Activated CD4-positive, alpha-beta T cell treated with anti-CD3 and anti-CD28 coated beads for 36 hours (primary cell): ENCODE measurements at places on chromosomes 7 and 10. TPM values are rescaled to one million over a fixed set of nuclear protein-coding genes. Genes with fewer than 3 reads are reported as not detected.

Gene TFPI2
- total RNA-seq = not detected

Gene CLEC2L
- not detected for total RNA-seq

DNA sequence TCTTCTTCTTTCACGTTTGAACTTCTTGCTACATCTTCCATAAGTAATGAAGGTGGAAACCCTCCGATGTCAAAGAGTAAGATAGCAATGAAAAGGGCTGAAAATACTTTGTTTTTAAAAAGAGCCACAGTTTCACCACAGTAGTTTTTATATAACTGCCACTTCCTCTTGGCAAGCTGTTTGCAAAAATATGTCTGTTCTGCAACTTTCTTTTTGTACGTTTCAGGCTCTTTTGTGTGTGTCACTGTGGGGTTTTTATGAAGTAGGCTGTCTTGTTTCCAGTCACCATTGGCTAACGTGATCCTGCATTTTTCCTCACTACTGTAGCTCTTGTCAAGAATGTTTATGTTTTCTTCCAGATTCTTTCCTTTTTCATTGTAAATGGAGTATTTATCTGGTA lies 55.6 kb downstream of the SLC16A9 start:
- DNase-seq = no peak

- DNase-seq = no peak
Observed at GRCh38 chr7:52758356-52758755, 277.1 kb upstream of the POM121L12 start.

DNA sequence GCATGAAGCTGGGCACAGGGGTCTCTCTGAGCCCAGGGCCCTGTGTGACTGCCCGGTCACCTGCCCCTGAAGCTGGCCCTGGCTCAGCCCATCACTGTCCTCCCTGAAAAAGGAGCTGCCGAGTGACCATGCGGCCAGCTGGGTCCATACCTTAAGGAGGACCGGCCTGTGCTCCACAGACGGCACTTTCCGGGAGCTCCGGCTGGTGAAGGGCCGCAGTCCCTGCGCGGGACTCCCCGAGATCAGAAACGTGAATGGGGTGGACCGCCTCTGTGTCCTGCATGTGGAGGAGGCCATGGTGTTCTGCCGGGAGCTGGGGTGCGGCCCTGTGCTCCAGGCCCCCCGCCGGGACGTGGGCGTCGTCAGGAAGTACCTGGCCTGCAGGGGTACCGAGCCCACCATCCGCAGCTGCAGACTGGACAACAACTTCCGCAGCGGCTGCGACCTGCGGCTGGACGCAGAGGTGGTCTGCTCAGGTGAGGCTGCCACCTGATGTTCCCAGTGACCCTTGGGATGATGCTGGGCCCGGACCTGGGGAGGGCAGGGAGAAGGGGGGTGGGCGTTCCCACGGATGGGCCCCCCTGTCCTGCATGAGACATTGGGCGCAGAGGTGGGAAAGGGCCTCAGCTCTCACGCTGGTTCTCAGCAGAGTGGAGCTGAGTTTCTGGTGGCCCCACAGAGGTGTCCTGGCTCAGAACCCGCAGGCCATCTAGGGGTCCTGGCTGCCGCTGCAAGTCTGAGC lies 3.5 kb downstream of the SCART1 start:
- DNase-seq = no peak

GRCh38 chr7:29970158-29970557 lies 19.4 kb downstream of the SCRN1 start:
- no peak for DNase-seq

- no peak for DNase-seq
Observed at GRCh38 chr10:12067336-12067735, 1.4 kb upstream of the DHTKD1 start.

- DNase-seq = no peak
Observed at GRCh38 chr7:7923818-7924217, 44.8 kb upstream of the GLCCI1 start.

DNA sequence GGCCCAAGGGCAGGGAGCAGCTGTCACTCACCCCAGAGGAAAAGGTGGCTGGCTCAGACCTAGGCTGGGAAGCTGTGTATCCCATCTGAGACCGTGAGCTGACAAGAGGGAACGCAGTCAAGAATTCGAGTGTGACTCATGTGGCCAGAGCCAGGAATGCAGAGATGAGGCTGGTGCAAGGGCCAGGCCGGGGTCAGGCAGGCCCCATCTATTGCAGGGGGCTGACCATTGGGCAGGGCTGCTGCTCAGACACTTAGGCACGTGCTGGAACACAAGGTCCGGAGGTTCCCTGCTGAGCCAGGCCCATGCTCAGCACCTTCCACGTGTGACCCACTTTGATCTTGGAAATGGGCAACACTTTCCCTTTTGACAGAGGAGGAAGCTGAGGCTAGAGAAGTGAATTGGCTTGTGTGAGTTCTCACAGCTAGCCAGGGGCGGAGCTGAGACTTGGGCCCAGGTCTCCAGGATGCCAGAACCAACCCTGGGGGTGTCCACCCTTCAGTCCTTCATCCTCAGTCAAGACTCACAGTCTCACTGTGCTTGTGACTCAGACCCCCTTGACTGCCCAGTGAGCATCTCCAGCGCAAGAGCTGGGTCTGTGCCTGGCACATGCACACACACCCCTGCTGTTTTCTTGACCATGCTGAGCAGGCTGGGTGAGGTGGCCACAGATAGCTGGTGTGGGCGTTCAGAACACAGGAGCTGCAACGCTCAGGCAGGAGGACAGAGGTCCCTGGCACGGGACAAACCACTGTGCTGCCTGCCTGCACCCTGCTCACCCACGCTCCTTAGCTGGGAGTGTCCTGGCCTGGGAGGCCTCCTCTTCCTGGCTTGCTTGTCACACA lies 47.6 kb upstream of the PPIF start:
- no peak for DNase-seq

Gene SUN3
- total RNA-seq = not detected

- DNase-seq = peak; percentile 27
Observed at GRCh38 chr7:41886262-41886900, 183.5 kb upstream of the INHBA start.

Gene ZKSCAN1
- 62.9 TPM for total RNA-seq

Gene EGR2
- total RNA-seq = 53.9 TPM

GRCh38 chr7:36137258-36137657 lies 15.8 kb upstream of the EEPD1 start:
- DNase-seq = no peak

DNA sequence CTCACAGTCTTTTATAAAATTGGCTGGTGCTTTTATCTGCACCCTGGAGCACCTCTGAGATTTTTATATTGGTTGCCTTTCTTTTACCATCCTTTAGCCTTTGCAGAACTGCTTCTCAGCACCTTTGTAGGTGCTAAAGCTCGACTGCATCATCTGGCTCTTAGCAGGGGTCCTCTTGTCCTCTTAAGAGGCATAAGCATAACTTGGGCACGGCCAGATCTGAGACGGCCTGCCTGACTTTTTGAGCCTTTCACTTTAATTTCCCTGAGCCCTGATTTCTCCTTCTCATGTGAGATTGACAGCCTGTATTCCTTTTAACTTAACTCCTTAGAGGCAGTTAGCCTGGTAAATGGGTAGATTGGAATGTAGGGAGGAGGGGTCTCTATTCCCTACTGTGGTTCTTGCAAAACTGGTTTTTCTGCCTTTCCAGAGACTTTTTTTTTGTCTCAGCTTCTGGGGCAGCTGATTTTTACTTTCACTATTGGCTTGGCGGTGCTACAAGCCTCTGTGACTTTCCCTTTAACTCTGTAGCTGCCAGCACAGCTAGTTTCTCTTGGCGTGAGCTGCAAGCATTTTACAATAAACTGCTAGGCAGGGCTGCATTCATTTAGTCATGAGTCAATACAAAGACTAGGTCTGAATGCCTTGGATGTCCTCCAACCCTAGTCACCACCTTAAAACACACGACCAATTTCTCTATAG lies 24.0 kb downstream of the ZPBP start:
- DNase-seq = peak; percentile 53

Gene CHST15
- 0.40 TPM for total RNA-seq

GRCh38 chr10:19031763-19032162 lies 16.8 kb upstream of the MALRD1 start:
- no peak for DNase-seq

DNA sequence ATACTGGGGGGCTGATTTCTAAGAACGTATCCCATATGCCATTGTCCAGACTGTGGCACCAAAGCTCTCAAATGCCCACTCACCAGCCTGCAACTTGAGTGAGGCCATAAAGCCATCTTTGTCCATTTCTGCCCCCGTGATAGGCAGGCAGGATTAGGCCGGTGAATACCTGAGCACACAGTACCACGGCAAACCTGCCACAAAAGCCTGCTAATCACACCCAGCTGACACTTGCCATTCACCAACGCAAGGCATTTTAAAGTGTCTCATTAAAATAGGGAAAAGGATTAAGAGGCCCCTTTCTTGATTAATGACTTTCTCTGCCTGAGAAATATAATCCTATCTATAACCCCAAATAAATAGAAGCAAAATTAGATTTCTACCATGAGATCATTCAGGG lies 111.4 kb upstream of the NANOS1 start:
- no peak for DNase-seq

DNA sequence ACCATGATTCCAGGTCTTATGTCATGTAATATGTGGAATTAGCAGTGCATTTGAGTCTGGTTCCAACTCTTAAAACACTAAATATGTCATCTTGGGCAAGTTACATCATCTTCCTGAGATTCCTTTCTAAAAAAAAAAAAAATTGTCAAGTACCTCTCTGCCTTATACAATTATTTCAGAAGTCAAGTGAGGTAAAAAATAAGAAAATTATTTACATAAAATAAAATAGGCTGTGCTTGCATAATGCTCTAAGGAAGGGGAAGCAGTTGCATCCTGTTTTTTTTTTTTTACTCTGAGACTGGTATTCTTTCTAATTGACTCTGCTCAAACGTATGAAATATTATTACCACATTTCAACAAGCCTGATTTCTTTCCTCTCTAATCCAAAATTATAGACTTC lies 55.1 kb upstream of the SEMA3A start:
- no peak for DNase-seq

GRCh38 chr7:1388021-1388702 lies 71.1 kb downstream of the MICALL2 start:
- DNase-seq = no peak

- DNase-seq = no peak
Observed at GRCh38 chr7:117871778-117872538, 1.3 kb downstream of the CTTNBP2 start.

Gene WNT2
- total RNA-seq = not detected

DNA sequence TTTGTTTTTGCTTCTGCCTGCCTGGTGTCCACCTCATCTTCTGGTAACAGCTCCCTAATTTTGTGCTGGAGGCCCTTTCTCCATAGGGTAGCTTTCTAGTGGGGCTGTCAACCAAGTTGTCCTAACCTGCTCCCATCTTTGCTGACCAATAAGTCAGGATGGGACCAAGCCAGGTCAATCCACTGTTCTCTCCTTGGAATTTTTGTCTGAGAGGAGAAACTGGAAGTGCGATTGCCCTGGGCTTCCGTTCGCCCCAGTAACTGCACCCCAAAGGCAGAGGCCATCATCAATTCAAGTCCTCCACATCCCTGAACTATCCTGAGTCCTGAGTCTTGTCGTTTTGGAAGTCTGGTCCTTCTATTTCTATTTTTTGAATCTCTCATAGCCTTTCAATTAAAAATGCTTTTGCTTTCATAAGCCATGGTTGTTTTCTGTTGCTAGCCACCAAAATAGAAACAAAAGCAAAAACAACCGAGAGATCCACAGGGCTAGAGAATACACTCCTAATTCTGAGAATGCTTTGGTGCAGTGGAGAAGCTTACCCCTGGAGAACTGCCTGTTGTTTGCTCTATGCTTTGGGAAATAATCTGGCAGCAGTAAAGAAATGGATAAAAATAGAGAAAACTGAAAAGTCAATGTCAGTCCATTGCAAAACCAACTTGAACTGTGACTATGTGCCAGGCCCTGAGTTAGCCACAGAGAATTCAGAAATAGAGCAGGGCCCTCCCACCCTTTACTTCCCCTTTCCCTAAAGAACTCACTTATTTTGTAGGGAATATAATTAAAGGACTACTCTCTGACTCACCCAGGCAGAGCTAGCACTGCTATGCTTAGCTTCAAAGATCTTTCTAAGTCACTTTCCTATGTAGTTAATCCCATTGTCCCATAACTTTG lies 368.1 kb downstream of the CXCL12 start:
- no peak for DNase-seq

GRCh38 chr7:157436763-157437480 lies 100.1 kb downstream of the DNAJB6 start:
- no peak for DNase-seq

DNA sequence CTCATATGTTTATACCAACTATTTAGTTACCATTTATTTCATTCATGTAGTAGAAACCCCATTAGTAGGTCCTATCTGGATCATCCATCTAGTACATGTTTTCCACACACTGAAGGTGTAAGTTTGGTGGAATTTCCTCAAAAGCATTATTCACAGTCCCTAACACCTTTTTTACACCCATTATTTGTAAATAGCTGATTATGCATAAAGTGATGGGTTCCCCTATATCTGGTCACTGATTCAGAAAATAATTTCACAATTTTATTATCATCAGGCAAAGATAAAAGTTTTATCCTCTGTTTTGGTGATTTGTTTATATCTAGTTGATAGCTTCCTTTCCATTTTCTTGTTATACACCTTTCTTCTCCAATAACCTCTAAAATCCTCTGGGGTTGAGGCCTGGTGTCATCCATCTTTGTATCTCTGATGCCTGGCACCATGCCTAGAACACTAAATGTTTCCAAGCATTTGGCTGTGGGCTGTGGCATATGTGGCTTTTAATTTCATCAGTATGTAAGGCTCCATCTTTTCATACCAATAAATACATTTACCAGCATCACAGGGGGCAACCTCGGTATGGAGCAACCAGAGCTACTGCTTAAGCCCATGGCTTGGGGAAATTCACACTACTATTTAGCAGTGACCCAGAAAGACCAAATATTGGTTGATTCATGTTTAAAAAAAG lies 1089.5 kb upstream of the LRRN3 start:
- DNase-seq = no peak

- no peak for DNase-seq
Observed at GRCh38 chr7:587767-588166, 68.1 kb upstream of the PDGFA start.
